Activated T-cell treated with anti-CD3 and anti-CD28 coated beads, Interleukin-2, amount 50 U/mL, for 24 hours (primary cell): ENCODE measurements at places on chromosomes 3 and 15.

DNA sequence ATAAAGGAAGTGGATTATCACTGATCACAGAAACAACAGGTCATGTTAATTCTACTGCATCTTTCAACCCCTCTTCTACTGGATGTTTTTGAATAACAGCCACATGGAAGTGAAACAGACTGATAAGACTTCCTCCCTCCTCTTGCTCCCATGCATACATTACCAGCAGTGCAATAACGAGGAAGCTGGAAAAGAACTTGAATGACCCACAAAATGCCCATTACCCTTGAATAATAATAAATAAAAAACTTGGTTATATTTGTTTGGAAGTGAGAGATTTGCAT is 51.6 kb downstream of the RARB start:
- DNase-seq = no peak

- no peak for DNase-seq
These were observed 16.6 kb upstream of the CX3CR1 start for GRCh38 chr3:39296197-39297077.

DNA sequence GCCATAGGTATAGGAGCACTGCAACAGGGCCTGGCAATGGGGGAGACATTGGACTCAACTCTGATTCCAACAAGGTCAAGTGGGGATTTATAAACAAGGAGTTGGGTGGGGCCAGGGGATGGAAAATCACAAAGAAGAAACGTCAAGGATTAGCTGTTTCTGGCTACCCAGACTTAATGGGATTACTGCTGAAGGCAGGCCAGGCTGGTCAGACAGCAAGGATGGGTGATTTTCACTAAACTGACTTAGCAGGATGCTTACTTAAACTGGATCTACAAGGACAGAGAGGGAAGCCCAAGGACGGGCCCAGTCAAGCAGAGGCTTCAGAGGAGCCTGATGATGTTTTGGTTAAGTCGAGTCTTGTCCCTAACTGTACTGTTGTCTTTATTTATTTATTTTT is 76.2 kb downstream of the USP13 start:
- no peak for DNase-seq

DNA sequence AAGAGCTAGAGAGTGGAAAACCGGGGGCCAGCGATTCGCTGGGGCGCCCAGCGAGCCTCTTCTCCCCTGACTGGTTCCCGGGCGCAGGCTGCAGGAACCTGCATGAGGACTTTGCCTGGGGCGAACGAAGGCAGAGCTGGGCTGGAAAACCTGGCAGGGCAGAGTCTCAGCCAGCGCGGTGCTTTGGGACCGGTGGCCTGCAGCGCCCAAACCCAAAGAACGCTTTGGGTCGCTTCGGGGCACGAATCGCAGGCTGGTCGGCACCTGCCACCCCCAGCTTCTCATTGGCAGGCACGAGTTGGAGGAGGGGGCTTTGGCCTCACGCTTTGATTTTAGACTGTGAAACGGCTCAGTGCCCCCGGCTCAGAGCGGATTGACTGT is 3.0 kb downstream of the ONECUT1 start:
- DNase-seq = no peak

GRCh38 chr3:72131899-72132298 is 347.0 kb upstream of the PROK2 start:
- DNase-seq = no peak

DNA sequence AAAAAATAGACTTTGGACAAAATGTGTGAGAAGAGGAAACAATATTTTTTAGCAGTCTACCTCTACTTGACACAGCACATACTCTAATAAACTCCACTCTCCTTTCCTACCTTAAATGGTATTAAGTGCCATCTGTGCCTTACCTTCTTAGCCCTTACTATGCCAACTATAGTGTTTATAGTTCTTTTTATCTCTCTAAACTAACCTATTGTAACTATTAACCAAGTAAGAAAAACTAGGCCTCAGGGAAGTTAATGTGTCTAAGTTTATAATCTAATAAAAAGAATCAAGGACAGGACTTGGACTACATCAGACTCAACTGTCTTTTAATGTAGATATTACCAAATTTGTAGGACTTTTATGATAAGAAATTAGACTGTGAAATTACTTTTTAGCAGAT is 251.7 kb upstream of the ROBO2 start:
- no peak for DNase-seq

DNA sequence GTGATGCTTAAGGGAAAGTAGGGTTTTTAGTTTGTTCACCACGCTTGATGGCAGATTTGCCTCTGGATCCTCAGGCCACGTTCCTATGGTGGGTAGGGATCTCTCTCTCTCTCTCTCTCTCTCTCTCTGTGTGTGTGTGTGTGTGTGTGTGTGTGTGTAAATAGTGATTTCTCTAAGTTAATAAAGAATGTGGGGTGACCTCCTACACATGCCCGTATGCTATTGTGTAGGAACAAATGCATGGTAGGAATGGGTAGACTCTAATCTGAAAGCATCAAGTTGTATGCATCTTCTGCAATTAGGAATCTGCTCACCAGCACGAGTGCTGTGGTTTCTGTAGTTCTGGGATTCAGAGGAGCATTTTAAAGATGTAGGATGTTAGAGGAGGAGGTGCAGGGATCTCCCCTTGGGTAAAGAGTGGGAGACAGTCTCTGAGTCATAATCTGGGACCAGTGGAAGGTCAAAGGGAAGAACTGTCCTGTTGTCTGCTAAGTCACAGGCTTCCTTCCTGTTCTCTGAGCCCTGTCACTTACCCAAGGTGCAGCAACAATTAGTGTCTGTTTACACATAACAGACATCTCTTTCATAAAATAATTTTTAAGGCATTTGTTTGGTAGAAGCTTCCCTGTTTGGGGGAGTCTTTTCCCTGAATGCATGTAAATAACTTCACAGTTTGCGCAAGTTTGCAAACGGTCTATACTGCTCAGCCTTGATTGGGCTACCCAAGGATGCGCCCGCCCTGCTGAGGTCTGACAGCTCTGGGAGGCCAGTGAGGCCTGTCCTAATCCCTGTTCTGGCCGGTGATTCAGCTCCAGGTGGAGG is 139.8 kb downstream of the IGF1R start:
- no peak for DNase-seq

GRCh38 chr3:156602424-156602823 is 47.5 kb upstream of the SSR3 start:
- no peak for DNase-seq

- no peak for DNase-seq
These were observed 33.9 kb upstream of the GRAMD1C start for GRCh38 chr3:113804661-113805060.

GRCh38 chr3:17481116-17481515 is 261.3 kb downstream of the TBC1D5 start:
- no peak for DNase-seq

DNA sequence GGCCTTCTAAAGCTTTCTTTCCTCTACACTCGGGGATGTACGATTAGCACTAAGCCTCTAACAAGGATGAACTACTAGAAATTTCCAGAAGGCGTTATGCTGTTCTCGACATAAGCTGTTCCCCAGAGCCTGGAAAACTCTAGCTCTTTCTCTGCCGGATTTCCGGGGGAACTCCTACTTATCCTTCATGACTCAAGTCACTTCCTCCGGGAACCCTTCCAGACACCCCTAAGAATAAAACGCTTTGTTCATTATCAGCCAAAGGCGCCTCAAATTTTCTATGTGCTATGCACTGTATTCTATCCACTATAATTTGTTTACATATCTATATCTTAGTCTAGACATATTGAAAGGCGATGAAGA is 455 bp upstream of the SNAP23 start:
- DNase-seq = no peak

GRCh38 chr3:64495121-64495780 is 192.5 kb downstream of the ADAMTS9 start:
- no peak for DNase-seq

DNA sequence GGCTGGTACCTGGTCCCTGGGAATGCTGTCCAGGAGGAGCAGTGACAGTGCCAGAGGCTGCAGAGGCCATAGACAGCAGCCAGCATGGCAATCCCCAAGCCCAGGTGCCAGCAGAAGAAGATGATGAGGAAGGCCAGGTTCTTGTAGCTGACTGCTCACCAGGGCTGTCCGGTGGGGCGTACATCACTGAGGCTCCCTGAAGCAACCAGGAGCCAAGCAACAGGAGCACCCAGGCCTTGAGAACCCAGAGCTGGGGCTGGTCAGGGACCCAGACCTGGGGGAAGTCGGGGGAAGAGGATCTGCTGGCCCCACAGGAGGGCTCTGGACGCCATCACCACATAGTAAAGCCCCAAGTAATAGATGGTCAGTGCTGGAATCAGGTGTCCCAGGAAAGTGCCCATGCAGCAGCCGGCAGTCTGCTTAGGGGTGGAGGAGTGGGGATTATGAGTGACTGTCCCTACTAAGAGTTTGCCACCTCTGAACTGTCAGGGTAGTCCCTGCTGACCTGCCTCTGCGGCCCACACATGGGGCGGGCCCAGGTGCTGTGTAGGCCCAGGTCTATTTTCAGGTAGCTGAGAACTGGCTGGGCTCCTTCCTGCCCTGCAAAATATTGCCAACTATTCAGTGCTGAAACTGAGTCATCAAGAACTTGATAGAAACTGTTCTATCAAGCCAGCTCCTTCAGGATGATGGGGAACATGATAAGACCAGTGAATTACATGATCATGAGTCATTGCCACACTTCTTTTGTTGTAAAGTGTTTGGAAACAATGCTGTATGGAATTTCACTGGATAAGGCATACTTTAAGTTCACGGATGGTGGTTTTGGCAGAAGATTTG is 68.7 kb downstream of the CHRD start:
- no peak for DNase-seq

GRCh38 chr15:60362321-60363086 is 35.3 kb downstream of the ANXA2 start:
- DNase-seq = no peak

DNA sequence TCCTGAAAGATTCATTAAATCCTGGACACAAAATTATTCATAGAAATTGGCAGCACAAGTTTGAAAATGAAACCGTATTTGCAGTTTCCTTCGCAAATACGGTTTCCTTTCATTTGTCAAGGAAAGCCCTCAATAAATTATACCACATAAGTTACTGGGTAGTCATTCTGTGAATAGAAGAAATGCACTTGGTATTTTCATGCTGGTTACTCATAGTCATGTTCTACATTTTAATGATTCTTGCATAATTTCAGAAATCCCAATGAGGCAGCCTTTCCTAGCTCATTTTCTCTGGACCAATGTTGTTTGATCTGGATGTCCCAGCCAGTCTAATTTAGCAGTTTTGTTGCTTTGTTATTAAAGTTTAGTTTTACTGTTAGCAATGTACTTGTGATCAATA is 43.2 kb downstream of the MINAR1 start:
- no peak for DNase-seq

- no peak for DNase-seq
These were observed 10.0 kb upstream of the SLC6A11 start for GRCh38 chr3:10806006-10806405.

DNA sequence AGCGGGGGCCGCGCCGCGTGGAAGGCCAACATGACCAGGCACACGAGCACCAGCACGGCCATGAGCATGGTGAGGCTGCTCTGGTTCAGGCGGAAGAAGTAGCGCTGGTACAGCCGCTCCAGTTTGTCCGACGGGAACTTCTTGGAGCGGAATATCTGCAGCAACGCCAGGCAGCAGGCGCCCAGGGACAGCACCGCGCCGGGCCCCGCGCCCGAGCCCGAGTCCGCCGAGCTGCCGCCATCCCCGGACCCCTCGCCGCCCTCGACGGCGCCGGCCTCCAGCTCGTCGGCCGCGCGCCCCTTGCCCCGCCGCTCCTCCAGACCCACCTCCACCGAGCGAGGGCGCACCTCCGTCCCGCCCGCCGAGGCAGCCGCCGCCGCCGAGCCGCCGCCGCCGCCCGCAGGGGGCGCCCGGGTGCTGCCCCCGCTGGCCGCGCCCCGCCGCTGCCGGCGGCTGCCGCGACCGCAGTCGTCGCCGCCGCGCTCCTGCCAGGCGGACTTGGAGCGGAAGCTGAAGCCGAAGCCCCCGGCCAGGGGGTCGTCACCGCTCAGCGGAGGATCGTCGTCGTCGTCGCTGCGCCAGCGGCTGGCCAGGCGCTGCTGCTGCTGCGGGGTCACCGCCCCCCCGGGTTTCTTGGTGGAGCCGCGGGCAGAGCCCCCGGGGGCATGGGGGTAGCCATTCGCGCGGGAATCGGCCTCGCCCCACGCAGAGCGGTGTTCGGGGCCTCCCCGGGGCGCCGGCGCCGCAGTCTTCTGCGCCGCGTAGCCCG is 957 bp downstream of the ADCY5 start:
- peak; percentile 69 for DNase-seq

- no peak for DNase-seq
These were observed 67.8 kb downstream of the LINGO1 start for GRCh38 chr15:77564938-77565337.

DNA sequence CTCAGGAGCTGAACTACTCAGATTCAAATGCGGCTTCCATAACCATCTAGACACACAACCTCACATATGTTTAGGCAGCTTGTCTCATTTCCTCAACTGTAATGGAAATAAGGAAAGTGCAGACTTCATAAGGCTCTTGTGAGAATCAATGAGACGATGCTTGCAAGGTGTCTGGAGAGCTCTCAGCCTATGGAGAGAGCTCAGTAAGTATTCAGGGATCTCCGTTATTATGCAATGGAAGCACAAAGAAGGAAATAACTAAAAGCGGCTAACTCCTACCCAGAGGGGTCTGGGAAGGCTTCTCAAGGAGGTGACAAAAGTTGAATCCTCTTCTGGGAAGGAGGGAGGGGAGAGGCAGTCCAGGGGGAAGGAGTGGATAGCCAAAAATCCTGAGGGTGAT is 50.1 kb upstream of the LIPC start:
- no peak for DNase-seq

GRCh38 chr3:190591080-190591479 is 77.2 kb downstream of the IL1RAP start:
- no peak for DNase-seq

- DNase-seq = no peak
These were observed 22.7 kb upstream of the UBXN7 start for GRCh38 chr3:196454935-196455334.

DNA sequence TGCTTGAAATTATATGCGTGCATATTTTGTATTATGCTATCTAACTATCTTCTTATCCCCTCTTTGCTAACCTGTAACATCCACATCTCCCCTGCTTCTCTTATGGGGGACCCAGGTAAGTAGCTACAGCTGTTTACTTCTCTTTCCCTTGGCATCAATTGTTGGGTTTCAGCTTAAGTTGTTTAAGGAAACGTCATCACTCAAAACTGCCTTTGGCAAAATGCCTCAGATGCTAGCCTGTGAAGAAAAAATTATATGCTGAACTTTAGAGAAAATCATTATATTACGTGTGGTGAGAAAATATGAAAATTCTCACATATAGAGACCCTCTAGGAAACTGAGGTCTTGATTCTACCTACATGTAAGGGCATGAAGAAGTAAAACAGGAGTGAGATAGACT is 447.0 kb upstream of the NECTIN3 start:
- DNase-seq = no peak

GRCh38 chr15:82571722-82572222 is 31.5 kb upstream of the RPS17 start:
- no peak for DNase-seq

DNA sequence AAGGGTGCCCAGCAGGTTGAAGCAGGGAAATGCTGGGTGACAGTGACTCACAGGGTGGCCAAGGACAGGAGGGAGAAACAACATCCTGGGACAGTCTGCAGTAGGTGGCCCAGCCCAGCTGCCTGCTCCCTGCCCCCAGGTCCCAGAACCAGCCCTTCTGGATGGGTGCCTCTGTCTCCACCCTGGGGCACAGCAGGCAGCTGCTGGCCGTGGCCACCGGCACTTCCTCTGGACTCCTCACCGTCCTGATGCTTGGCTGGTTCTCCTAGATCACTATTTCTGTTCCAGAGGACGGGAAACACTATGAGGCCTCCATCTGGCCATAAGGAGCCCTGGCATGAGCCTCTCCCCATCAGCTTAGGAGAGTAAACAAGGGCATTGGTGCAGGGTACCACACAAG is 258.9 kb downstream of the XXYLT1 start:
- DNase-seq = no peak

- peak; percentile 89 for DNase-seq
These were observed 6.7 kb upstream of the ACSBG1 start for GRCh38 chr15:78241017-78241416.
